Activated T-cell treated with anti-CD3 and anti-CD28 coated beads, Interleukin-2, amount 50 U/mL, for 1 hour (primary cell): ENCODE measurements at places on chromosomes 1 and 21.

GRCh38 chr1:82279241-82279640 is 478.5 kb downstream of the ADGRL2 start:
- no peak for DNase-seq

DNA sequence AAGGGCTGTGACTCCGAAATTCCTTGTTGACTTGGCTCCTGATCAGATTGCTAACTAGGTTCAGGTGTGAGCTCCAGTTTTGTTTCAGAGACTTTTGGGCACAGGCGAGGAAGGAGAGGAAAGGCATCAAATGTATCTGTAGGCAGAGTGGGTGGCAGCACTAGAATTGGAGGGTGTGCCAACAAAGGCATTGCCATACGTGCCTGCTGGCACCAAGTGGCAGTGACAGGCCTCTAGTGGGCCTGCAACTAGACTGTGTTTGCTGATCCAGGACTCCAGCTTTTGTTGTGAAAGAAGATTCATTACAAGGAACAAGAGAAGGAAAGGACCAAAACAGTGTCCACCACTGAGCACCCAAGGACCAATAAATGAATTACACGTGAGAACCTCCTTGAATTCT is 79.5 kb downstream of the TM2D1 start:
- no peak for DNase-seq

GRCh38 chr1:2496087-2496622 is 20.1 kb downstream of the PLCH2 start:
- no peak for DNase-seq

- DNase-seq, result no peak
Observed at GRCh38 chr1:81731989-81732388, 68.7 kb upstream of the ADGRL2 start.

GRCh38 chr1:29162025-29162424 is 19.7 kb downstream of the SRSF4 start:
- no peak for DNase-seq

DNA sequence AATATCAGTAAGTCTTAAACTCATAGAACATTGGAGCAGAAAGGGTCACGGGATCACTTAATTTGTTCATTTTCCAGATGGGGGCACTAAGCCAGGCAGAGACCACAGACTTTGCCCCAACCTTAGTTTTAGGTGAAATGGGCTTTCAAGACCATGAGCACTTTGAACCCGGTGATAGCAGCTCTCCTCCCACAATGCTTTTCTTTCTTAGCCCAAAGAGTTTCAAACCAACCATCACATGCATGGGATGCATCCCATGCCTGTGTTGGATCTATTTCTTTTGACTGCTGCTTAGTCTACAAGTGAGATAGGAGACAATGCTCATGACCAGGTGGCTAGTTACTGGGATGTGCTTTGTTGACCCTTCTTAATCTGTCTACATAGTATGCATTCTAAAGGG is 240.6 kb downstream of the NUF2 start:
- no peak for DNase-seq

GRCh38 chr1:43396059-43396458 is 6.4 kb downstream of the SZT2 start:
- no peak for DNase-seq

DNA sequence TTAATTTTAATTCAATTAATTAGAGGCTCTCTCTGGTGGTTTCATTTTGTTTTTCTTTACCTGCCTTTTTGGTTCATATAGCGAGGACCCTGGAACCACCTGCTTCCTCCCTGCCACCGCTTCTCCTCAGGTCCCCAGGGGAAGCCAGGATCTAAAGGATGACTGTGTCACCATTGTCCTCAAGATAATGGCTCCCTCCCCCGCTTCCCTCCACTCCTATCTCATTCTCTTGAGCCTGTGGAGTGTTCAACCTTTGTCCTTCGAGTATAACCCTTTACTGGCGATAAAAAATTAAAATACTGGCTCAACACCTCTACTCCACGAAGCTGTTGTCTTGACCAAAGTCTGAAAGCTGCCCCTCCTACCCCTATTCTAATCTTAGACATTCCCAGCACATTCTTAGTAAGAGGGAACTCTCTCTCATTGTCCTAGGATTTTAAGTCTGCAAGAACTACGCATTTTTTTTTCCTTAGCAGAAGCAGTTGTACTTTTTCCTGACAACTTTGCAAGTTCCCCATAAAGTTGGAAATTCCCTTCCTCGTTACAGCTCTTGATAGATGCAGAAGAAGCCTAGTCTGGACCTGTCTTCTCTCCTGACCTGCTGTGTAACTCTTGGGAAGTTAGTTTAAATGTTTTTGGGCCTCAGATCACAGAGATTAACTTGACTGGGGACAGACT is 12.6 kb upstream of the MAPKAPK2 start:
- no peak for DNase-seq

DNA sequence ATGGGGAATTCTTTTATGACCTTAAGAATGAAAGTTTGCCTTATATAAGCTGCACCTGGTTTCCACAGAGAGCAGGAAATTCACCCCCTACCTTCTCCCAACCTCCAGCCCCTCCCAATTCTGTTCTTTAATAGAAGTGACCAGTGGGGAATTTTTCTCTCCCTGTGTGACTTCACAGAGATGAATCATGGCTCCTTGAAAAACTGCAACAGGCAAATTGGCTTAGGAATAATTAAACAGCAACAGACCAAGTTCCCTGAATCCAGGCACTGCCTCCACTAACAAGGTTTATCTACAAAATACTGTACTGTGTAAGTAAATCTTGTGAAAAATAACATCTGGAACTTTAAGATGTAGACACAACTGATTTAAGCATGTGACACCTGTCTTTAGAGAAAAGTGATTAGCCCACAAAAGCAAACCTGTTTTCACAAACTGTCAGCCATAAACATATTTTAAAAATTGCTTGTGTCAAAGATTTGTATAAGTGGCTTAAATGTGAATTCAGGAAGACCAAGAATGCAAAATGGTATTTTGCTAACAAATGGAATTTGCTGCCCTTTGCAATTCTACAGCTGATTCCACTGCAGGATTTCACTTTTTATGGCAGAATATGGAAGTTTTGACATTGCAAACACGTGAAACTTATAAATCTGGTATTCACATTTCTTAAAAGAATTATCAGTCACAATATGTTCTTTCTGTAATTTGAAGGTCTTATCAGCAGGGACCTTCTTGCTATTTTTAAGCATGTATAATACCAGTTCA is 54.0 kb downstream of the ALG14 start:
- DNase-seq, result no peak

- no peak for DNase-seq
Observed at GRCh38 chr1:246680696-246681130, 43.5 kb upstream of the SCCPDH start.

DNA sequence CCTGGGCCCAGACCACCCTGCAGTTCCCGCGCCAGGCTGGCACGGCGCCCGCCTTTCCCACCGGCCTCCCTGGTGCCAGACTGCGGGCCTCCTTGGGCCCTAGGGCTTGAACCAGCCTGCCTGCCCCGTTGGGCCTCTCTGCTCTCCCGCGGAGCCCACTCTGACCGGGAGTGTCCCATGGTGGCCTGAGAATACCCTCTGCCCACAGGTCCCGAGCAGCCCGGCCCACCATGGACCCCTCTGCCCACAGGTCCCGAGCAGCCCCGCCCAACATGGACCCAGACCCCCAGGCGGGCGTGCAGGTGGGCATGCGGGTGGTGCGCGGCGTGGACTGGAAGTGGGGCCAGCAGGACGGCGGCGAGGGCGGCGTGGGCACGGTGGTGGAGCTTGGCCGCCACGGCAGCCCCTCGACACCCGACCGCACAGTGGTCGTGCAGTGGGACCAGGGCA is 7.9 kb downstream of the MIB2 start:
- DNase-seq, result no peak

- DNase-seq, result no peak
Observed at GRCh38 chr1:195763907-195764374, 844.3 kb downstream of the KCNT2 start.

- no peak for DNase-seq
Observed at GRCh38 chr1:176539018-176539417, 76.0 kb downstream of the PAPPA2 start.

DNA sequence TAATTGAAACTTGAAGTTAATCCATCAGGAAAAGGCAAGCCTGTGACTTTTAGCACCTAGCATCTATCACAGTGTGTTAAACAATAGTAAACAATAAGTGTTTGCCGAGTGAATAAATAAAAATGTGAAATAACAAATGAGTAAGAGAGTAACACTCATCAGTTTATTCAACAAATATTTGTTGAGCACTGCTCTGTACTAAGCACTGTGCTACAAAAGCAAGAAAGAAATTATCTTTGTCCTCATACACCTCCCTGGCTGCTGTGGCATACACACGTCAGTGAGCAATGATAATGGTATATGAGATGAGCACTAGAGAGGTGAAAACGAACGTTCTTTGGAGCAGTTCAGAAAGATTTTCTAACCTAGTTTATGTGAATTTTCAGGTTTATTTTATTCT is 295.0 kb upstream of the LRRC7 start:
- no peak for DNase-seq

GRCh38 chr1:39575191-39576015 is 1.2 kb downstream of the PABPC4 start:
- peak; percentile 60 for DNase-seq

DNA sequence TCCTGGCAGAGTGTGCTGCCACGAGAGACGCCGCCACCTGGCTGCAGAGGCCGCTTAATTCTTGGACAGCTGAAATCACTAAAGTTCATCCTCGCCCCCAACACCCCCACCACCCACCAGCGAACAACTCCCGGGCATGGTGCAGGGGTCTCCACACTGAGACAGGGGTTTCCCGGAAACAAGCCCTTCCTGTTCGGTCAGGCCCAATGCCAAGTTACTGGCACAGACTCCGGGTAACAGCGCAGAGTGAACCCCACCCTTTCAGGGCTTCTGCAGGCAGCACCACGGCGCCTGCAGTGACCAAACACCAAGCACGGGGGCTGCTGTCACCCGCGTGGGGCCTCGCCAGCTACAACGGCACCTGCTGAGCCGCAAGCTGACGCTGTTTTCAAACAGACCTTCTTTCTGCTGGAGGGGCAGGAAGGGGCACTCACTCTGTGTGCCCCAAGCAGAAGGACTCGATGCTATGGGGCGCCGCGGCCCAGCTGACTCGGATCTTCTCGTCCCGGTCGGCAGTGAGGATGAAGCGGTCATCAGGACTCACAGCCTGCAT is 17.4 kb downstream of the WDR4 start:
- no peak for DNase-seq

DNA sequence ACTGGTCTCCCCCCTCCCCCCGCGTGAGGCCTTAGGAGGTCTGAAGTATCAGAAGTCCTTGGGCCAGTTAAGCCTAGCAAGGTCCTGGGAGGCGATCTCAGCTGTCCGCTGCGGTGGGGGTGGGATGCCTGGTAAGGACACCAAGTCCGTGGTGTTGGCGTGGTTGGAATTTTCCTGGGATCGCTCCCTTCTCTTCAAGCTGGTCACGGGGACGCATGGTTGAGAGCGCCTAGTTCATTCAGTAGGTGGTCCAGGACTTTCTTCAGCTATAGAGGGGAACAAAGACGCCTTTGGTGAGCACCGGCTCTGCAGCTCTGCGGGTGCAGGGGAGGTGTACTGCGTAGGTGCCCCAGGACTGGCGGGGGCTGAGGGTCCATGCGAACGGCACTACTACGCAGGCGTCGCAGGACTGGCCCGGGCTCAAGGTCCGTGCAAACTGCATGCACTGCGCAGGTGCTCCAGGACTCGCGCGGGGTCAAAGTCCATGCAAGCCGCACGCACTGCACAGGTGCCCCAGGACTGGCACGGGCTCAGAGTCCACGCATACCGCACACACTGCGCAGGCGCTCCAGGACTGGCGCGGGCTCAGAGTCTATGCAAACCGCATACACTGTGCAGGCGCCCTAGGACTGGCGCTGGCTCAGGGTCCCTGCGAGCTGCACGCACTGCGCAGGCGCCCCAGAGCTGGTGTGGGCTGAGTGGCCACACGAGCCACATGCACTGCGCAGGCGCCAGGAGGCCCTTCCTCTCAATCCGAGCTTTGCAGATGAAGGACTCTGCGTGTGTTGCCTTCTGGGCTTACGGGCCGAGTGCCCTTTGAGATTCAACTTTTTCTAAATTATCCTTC is 36.6 kb upstream of the HMGN1 start:
- peak; percentile 49 for DNase-seq

GRCh38 chr1:214264196-214264595 is 16.8 kb upstream of the SMYD2 start:
- no peak for DNase-seq

GRCh38 chr1:208198236-208198635 is 45.9 kb downstream of the PLXNA2 start:
- no peak for DNase-seq

DNA sequence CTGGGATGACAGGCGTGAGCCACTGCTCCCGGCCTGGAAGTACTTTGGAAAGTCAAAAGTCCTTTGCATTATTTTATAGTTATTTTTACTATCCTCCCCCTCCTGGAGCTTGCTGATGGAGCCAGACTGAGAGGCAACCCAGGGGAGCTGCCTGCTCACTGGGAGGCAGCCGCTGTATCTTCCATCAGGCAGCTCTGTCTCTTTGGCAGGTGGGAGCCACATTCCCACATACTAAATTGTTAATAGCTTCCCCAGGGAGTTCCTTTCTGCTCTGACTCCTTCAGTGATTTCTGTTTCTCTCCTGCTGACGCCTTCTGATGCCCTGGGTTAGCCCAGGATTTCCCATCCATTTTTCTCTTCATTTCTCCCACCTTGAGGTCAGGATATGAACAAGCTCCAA is 4.9 kb upstream of the OPRD1 start:
- no peak for DNase-seq

DNA sequence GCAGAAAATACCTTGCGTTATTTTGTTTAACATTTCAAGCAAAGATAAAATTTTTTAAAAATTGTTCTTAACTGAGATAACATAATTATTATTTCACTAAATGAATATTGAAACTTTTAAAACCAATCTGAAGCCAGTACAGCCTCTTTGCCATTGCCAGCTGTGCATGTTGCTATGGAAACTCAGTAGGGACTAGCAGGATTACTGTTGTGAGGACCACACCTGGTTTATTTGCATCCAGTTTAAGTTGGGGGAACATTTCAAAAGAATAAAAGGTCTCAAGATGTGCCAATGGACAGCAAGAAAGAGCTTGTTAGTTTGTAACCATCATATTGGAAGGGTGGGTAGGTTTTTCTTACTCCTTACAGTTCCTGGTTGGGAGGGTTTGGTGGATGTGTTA is 80.7 kb downstream of the POU2F1 start:
- no peak for DNase-seq

- no peak for DNase-seq
Observed at GRCh38 chr1:193062698-193063463, 3.5 kb downstream of the RO60 start.

GRCh38 chr1:184672013-184672726 is 82.5 kb downstream of the EDEM3 start:
- DNase-seq, result no peak

- no peak for DNase-seq
Observed at GRCh38 chr1:113129529-113130185, 56.7 kb downstream of the LRIG2 start.

DNA sequence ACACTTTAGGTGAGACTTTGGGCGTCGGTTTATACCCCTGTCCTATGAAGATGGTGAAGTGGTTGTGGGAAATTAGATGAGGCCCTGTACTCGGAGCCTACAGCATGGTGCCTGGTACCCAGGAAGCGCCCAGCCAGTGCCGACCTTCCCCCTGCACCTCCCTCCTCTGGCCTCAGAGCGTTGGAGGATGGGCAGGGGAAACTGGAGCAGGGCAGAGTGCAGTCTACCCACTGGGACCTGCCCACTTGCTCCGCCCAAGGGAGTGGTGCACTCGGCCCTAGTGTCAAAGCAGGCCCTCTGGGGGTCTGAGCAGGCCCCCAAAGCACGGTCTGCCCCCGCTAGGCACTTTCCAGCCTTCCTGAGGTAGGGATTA is 13.0 kb upstream of the TTC22 start:
- DNase-seq, result no peak
